ENCODE measurements at places on chromosomes 3 and 15.

DNA sequence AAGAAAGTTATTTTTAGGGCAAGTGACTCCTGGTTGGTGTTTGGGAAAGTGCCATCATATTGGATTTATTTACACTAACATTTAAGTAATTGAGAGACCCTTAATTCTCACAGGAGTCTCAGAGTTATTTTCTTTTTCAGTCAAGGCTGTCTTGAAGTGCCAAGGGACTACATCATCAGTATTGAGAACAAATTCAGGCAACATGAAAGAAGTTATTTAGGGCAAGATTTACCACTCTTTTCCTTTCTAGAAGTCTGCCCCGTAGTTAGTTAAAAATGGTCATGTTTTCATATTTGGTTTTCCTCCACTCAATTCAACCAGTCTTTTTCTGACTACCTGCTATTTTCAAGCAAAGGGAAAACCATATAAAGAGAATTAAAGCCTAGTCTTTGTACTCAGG is 6.1 kb downstream of the B4GALT4 start:
- DNase-seq: no peak

- no peak for DNase-seq
These were observed 38.3 kb downstream of the HCN4 start for GRCh38 chr15:73330206-73331051.

DNA sequence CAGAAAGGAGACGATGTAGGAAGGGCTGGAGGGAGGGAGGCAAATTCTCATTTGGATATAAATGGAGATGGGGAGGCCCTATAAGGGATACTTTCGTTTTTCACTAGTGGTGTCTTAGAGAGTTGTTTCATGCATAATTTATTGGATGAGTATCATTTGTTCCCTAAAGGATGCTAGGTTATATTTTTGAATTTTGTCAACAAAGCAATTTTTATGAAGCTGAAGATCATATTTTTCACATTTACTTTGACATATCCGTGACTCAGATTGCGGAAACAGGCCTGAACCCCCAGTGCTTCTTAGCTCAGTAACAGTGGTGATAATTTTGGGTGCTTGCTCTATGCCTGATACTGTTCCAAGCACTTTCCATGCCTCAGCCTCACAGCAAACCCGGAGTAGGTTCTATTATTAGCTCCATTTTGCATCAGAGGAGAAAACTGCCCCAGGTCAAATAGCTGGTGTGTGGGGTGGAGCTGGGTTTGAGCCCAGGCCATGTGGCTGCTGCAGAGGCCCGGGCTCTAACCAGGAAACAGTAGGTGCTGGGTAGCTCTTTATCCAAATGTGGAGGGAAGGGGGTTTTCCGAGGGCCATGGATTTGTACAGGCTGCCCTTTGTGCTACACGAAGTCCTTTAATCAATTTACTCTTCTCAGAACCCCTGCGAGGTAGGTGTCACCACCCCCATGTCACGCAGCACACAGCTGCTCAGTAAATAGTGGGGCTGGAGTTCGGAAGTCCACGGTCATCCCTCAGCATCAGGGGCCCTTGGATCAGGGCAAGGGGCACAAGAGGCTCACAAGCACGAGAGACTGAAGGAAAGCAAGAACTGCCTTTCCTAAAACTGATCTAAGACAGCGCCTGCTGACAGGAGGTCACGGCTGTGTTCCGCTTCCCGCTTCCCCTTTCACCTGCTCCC is 99.1 kb downstream of the SLC49A4 start:
- DNase-seq: no peak

GRCh38 chr3:14039149-14039548 is 85.5 kb downstream of the CHCHD4 start:
- DNase-seq: no peak

DNA sequence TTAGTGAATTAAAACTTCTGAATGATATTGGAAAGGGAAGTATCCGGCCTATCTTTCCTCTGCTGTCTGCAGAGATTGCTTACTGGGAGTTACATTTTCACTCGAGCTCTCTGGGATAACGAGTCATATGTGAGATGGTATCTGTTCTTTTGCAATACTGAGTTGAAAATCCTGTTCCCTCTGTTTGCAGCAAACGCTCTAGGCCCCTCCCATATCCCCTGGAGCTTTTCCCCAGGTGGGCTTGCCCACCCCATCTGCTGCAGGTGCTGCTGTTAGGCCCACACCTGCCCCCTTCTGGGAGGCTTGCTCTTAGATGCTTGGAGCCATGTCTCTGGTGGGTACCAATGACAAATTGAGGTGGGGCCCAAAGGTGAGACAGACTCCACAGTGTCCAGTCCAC is 42.7 kb upstream of the MTMR10 start:
- DNase-seq: no peak

GRCh38 chr3:31768479-31769125 is 212.5 kb downstream of the OSBPL10 start:
- peak; percentile 36 for DNase-seq

DNA sequence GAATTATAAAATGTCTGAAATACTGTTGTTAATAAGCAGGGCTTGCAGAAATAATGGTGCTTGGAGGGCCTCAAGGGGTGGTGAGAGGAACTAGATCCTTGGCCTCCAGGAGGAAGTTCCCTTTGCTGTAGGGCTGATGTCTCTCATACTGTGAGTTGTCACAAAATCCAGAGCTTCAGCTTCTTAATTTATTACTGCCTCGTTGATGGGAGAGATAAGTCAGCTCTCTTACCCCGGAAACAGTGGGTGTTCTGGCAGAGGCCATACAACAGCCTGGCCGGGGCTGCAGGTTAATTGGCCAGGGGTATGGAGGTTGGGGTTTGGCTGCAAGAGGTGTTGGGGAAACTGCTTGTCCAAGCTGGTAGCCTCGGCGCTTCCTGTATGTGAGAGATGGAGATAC is 15.5 kb downstream of the MAPKAPK3 start:
- no peak for DNase-seq

GRCh38 chr3:3783696-3784095 is 15.5 kb upstream of the LRRN1 start:
- no peak for DNase-seq

DNA sequence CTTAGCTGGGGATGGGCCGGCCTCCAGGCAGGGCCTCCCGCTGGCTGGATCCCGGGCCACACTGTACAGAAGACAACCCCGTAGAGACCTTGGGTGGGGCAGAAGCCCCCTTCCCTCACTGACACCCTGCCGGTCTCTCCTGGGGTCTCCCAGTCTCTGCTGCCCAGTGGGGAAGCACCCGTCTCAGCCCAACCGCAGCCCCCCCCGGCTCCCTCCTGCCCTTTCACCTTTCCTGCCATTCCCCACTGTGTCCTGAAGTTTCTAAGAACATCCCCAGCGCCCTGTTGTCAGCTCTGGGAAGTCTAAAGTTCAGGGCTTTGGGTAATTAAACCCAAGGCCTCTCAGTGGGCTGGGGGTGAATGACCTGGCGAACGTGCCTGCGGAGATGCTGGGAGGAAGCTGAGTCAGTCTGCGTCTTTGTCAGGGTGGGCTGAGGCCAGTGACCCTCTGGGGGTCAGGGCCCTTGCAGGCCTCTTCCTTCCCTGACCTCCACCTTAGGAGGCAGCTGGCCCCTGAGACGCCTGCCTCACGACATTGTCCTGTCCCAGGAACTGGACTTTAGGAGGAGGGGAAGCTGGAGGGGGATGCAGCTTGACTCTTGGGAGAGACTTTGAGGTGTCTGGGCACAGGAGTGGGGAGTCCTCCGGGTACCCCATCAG is 1.4 kb upstream of the SLC51A start:
- no peak for DNase-seq

DNA sequence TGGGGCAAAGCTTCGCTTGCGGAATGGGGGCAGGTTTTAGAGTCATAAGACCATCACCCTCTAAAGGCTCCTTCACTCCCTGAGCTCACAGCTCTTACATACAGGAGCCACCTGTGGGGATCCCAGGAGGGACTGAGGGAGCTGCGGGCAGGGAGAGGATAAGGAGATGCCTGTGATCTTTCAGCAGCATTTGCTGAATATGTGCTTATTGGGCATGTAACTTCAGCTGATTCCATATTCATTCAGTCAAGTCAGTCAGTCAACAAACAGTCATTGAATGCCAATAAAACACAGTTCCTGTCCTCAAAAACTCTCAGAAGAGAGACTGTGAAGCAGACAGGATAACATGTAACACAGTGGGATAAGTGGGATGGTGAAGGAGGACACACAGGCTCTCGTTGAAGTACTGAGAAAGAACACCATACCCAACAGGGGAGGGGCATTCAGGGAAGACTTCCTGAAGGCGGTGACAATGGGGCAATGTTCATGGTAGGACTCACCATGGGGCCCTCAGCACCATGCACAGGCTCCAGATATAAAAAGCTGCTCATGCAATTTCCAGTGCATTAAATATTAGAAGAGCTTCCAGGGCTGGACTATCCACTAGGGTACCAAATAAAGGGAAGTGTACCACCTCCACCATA is 240.9 kb downstream of the UACA start:
- no peak for DNase-seq

DNA sequence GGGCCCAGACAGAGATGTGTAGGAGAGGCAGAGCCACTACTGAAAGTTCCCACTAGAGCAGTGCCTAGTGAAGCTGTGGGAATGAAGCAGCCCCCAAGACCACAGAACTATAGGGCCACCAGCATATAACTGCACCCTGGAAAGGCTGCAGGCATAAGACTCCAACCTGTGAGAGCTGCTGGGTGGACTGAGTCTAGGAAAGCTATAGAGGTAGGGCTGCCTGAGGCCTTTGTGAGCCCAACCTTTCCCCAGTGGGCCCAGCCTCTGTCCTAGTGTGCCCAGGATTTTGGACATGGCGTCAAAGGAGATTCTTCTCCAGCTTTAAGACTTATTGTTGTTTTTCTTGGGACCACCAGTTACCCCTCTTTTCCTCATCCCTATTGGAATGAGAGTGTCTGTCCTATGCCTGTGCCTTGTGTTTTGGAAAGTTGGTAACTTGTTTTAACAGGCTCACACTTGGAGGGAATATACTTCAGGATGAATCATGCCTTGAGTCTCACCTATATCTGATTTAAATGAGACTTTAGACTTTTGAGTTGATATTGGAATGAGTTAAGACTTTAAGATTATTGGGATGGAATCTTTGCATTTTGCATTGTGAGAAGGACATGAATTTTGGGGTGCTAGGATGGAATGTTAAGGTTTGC is 28.1 kb downstream of the SLMAP start:
- no peak for DNase-seq

- no peak for DNase-seq
These were observed 8.8 kb downstream of the TMOD3 start for GRCh38 chr15:51838270-51838669.

GRCh38 chr15:27238209-27238608 is 267.2 kb downstream of the GABRG3 start:
- DNase-seq: no peak

DNA sequence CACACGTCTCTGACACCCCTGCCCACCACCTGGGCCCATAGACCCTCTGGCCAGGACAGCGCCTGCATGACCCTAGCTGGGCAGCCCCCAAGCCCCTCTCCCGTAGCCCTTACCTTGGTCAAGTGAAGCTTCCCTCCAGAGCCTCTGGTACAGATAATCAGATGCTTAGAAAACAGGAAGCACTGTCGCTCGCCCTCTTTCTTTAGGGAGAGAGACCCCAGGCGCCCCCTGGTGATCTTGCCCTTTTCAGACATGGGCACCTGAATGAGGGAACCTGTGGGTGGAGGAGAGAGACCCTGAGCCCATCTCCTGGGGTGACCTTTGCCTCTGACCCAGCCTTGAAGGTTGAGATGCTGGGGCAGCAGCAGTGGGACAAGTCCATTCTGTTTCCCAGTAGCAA is 65.4 kb downstream of the RASGRF1 start:
- no peak for DNase-seq

- DNase-seq: no peak
These were observed 455.0 kb downstream of the EPHA3 start for GRCh38 chr3:89562373-89562772.

DNA sequence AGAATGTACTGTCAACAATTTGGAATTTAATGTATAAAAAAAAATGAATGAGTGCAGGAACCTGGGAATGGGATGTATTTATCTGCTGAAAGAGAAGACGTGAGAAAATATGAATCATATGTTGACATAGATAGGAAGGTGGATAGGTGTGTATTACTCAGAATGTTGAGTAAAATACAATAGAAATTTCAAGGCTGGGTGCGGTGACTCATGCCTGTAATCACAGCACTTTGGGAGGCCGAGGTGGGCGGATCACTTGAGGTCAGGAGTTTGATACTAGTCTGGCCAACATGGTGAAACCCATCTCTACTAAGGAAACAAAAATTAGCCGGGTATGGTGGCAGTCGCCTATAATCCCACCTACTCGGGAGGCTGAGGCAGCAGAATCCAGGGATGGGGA is 202.8 kb downstream of the CADM2 start:
- no peak for DNase-seq

DNA sequence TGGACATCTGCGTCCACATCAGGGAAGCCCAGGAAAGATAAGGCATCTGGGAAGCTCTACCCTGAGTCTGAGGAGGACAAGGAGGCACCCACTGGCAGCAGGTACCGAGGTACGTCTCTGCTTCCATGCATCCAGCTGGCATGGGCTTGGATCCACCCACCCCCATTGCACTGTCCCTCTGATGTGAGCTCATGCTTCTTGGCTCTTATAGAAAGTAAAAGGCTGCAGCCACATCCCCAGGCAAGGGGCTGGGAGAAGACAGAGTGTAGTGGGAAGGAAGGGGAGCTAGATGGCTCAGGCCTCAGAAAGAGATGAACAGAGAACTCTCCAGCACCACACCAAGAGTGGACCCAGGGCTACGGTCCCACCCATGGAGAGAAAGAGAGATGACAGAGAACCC is 18.2 kb downstream of the PTH1R start:
- no peak for DNase-seq

Measured in activated CD4-positive, alpha-beta T cell treated with anti-CD3 and anti-CD28 coated beads for 4 hours (primary cell).